Amygdala (tissue), 56 donors: ENCODE measurements at places on chromosomes 16 and 17.

DNA sequence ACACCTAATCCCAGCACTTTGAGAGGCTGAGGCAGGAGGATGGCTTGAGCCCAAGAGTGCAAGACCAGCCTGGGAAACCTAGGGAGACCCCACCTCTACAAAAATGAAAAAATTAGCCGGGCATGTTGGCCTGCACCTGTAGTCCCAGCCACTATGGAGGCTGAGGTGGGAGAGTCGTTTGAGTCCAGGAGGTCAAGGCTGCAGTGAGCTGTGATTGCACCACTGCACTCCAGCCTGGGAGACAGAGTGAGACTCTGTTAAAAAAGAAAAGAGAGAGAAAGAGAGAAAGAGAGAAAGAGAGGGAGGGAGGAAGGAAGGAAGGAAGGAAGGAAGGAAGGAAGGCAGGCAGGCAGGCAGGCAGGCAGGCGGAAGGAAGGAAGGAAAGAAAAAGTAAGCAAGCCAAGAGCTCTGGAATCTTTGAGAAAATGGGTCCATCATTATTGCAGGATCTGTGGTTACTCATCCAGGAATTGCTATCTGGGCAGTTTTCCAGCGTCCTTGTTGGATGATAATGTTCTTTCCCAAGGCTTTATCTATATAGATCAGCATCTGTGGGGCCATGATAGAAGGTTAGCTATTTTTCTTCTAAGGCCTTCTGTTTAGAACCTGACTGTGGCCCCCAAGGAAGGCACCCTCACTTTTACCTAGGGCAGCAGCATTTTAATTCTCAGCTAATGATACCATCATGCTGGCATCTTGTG lies 533.2 kb upstream of the CDH5 start:
- no peak for DNase-seq

DNA sequence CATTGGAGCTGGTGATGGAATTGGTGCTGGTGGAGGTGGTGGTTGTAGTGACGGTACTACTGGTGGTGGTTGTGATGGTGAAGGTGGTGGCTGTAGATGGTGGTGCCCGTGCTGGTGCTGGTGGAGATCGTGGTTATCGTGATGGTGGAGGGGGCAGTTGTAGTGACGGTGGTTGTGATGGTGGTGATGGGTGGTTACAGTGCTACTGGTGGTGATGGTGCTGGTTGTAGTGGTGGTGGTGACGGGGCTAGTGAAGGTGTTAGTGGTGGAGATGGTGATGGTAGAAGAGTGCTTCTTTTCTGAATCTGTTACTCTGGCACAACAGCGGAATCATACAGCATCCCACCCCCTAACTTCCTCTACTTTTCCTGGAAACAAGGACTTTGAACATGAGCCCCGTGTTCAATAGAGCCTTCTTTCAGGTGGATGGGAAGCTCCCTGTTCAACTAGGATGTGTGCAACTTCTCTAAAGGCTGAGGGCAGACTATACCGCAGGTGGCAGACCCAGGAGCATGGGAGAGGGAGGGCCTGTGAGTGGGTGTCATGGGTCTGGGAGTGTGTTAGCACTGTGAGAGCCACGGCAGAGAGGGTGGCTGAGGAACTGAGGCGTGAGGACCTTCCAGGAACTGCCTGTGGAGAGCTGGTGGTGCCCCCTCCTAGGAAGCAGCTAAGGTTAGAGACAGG lies 8.2 kb downstream of the TBX21 start:
- no peak for DNase-seq

DNA sequence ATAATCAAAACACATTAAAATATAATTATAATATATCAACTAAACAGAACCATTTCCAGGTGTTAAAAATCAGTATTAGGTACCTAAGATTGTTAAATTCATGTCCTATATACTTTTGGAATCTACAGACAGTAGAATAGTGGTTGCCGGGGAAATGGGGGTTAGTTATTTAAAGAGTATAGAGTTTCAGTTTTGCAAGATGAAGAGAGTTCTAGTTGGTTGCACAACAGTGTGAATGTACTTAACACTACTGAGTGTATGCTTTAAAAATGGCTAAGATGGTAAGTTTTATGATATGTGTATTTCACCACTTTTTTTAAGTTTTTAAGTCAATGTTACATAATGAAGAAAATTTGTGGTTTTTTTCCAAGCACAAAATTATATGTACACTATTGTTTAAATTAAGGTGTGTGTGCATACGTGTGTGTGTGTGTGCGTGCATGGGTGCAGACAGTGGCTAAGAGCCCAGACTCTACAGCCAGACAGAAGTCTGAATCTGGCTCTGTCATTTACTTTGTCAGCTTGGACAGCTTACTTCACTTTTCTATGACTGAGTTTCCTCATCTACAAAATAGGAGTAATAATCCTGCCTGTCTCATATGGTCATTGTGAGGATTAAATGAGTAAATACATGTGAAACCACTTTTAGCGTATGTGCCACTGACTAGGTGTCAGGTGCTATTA lies 25.3 kb upstream of the PHAF1 start:
- no peak for DNase-seq

- DNase-seq: no peak
Measured at GRCh38 chr17:29968271-29968670, 26.8 kb downstream of the EFCAB5 start.

- no peak for DNase-seq
Measured at GRCh38 chr16:67897231-67897630, 4.2 kb downstream of the PSKH1 start.

GRCh38 chr16:58464916-58465731 lies 34.8 kb upstream of the NDRG4 start:
- no peak for DNase-seq

DNA sequence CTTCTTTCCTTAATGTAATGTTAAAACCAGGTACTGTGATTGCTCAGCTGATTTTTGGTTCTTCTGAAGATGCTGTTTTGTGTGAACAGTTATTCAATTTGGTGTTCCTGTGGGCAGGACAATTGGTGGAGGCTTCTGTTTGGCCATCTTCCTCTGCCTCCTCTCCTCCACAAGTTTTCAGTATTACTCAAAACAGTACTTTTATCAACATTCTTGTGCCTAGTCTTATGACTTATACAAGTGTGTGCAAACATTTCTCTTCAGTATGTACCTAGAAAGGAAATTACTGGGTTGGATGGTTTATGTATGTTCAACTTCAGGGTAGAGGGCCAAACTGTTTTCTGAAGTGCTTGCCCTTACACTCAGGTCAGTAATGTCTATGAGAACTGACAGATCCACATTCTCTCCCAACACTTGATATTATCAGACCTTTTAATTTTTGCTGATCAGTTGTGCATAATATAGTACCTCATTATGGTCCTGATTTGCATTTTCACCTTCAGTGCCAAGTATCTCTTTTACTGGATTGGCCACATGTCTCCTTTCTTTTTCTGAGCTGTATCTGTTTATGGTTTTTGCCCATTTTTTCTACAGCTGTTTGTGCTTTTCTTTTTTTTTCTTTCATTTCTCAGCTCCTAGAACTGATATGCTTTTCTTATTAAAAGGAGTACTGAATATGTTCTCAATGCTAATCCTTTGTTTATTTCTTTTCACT lies 50.9 kb downstream of the ERCC4 start:
- DNase-seq: no peak

DNA sequence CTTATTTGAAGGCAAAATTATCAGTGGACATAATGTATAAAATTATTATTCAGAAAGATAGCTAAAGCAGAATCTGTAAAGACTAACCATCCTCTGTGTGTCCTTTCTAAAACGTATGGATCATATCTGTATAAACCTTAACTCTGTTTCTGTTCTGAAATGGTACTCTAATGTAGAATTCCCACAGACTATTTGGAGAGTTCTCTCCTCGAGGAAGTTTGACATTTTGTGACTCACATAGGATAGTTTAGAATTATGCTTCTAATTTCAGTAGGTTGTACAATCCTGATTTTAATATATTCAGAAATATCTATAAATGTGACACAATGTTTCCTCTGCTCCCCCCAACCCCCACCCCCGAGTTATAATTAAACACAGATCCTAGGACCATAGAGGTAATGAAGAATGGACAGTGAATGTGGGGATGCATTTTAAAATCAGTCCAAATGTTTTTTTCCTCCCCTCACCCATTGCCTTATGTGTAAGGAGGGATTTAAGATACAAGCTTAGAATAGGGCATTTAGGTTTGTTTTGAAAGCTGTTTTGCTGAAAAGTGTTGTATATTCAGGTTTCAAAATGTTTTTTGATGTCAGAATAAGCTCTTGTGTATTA lies 66.8 kb downstream of the BCAS3 start:
- DNase-seq: no peak

DNA sequence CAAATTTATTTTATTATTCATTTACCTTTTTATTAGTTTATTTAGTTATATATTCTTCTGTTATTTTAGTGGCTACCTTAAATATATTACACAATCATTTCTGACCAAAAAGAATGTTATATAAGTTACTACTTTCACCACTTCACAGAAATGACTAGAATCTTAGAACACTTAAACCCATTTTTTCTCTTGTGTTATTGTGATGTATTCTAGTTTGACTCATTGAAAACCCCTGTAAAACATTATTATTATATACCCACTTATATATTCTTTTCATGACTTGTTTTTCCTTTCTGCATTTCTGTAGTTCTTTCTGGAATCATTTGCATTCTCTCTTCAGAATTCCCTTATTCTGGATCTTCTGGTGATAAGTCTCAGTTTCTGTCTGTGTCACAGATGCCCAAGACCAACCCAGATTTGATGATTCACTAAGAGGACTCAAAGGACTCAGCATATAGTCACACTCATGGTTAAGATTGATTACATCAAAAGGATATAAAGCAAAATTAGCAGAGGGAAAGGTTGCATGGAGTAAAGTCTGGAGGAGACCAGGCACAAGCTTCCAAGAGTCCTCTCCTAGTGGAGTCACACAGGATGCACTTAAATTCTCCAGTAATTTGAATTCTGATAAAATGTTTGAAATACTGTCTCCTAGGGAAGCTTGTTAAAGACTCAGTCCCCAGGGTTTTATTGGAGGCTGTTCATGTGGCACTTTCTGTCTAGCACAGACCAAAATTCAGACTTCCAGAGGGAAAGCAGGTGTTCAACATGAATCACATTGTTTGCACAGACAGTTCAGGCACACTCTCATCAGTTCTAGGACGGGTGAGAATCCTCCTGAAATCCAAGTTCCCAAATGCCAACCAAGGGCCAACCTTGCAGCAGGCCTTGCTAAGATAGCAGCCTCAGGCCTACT lies 7.7 kb downstream of the GINS3 start:
- DNase-seq: no peak

DNA sequence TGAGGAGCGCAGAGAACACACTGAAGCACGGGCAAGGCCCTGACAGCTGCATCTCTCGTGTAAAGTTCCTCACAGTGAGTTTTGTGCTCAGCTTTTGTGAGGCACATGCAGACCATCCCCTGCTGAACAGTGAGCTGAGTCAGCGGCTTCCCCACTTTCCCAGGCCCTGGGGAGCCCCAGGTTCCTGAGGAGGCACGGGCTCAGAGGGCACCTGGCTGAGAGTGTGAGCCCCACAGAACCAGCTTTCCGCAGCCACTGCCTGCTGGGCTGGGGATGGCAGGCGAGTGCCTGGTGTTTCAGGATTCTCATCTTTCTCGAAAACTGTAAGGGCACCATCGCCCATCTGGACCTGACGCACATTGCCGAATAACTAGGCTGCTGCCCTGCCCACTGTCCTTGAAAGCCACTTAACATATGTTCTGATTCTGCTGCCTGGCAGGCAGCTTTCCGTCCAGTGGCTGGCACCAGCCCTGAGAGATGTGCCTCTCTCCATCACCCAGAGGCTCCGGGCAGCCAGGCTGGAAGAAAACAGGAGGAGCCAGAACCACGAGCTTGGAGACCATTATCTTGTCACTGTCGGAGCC lies 266.7 kb upstream of the FOXF1 start:
- DNase-seq: no peak

GRCh38 chr17:57999496-58000017 lies 7.5 kb downstream of the SRSF1 start:
- no peak for DNase-seq

DNA sequence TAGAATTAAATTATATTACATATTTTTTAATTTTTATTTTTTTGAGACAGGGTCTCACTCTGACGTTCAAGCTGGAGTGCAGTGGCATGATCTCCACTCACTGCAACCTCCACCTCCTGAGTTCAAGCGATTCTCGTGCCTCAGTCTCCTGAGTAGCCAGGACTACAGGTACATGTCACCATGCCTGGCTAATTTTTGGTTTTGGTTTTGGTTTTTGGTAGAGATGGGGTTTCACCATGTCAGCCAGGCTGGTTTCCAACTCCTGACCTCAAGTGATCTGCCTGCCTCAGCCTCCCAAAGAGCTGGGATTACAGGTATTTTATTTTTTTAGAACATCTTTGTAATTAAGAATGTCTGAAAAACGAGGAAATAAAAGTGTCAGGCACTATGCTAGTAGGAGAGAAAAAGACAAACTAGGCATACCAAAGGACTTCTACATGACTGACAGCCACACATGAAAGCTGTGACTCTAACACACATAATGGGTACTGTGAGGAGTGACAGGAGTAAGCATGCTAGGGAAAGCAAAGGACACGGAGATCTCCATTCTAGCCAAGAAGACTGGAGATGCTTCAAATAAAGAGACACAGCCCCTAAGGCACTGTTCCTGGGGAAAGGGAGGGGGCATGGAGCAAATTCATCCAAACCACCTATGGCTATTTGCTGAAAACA lies 7.3 kb downstream of the GNA13 start:
- no peak for DNase-seq

DNA sequence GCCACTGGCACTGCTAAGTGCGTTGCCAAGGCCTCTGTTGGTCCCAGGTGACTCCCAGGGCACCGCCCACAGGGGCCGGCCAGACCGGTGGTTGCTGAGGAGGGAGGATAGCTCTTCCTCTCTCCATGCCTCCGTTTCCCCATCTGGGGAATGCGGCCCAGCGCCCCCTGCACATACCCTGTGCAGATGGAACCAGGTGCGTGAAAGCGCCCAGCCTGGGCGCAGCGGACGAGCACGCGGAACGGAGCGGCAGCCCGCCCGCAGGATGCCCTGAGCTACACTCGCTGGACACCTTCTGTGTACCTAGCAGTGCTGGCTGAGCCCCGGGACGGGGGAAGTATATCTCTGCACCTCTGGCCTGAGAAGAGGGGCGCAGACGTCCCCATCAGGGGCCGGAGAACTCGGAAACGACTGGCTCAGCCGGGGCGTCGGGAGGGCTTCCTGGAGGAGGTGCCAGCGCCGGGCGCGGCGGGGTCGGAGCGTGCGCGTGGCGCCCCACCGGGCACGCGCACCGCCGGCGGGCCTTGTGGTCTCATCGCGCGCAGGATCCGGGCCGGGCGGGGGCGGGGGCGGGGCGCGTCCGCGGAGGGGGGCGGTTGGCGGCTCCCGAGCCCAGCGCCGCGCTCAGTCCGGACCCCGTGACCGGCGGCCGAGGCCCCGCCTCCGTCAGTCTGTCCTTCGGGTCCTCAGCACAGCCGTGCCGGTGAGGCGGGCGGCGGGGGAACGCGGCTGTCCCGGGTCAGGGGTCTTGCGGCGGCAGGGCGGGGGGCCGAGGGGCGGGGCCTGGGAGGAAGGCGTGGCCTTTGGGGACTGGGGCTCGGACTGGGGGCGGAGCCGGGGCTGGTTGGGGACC lies at the start of the genes CCDC78 and HAGHL:
TSS of gene CCDC78 (minus strand) at position 6 of the 853 bp plus-strand sequence. CDS start 76 bp downstream, outside the sequence.
TSS of gene HAGHL (plus strand) at position 669 of the 853 bp plus-strand sequence. CDS start 404 bp downstream, outside the sequence.
- peak; percentile 56 for DNase-seq

- peak; percentile 41 for DNase-seq
Measured at GRCh38 chr16:73329358-73330286, 281.7 kb upstream of the ZFHX3 start.

- no peak for DNase-seq
Measured at GRCh38 chr17:80091376-80091775, 10.0 kb upstream of the GAA start.

GRCh38 chr17:19533718-19534561 lies at the start of gene SLC47A1:
Gene SLC47A1 (plus strand): TSS chr17:19533854. CDS start chr17:19533940, 86 bp downstream.
- DNase-seq: no peak
